ENCODE measurements at places on chromosomes 1 and 21.

DNA sequence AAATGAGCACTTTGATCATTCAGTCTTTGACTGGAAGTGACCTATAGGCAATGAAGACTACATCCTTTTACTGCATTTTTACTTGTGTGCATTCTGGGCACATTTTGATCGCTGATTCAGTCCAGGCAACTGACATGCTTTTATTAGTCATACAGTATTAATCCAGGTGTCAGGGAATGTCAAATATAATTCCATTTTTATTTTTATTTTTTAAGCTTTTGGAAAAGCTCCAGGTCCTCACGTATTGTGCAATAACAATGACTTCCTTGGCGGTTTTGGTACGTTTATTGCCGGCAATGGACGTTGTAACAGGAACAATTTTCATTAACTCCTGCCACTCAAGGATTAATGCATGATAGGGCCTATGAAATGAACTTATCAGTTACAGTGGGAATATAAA is 302.6 kb upstream of the PTBP2 start:
- DNase-seq = no peak

DNA sequence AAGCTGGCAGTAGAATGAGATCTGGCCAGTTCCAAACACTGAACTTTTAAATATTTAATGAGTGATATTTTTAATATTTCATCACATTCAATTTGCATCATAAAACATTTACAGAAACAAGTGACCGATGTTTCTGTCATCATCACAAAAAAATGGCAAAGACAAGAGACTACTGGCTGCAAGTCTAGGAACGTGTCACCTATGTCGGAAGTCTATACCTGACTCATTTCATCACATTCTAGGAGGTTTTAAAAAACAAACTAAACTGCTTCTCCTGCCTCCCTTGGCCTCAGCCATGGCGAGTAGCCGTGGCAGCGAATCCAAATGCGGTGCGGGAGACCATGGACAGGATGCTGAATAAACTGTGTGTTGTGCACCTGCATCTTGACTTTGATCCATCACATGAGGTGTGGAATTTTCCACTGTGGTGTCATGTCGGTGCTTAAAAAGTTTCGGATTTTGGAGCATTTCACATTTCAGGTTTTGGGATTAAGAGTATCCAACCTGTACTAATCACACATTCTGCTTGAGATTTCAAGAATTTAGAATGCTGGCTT is 43.1 kb downstream of the CLSTN1 start:
- no peak for DNase-seq

DNA sequence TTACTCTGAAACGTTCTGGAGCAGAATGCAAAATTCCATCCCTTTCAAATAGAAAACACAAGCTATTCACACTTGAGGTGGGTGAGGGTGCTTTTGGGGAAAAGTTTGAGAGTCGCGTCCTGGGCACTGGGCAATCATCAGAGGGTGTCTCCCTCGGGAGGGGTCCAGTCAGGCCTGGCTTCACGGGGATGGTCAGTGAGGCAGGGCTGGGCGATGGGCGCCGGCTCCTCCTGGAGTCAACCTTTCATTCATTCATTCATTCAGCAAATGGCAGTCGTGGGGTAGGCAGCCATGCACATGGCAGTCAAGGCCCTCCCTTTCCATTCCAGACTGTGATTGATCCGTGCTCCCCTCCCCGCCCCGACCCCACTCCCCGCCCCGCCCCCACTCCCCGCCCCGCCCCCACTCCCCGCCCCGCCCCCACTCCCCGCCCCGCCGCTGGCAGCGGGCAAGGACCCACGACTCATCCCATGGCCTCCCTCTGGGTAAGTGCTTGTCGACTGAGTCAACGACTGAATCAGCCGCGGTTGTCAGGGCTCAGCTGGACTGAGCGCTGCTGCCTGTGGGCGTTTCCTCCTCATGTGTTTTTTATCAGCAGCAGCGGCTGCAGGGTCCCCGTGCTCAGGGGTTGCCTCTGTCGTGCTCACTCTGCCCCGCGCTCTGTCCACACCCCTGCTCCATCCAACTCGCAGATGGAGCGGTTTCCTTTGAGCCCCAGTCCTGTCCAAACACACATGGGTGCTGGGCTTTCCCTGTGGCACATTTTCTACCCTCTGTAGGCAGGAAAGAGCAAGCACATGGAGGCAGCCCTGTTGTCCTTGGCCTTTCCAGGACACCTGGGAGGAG is 12.5 kb upstream of the SPSB1 start:
- DNase-seq = no peak

DNA sequence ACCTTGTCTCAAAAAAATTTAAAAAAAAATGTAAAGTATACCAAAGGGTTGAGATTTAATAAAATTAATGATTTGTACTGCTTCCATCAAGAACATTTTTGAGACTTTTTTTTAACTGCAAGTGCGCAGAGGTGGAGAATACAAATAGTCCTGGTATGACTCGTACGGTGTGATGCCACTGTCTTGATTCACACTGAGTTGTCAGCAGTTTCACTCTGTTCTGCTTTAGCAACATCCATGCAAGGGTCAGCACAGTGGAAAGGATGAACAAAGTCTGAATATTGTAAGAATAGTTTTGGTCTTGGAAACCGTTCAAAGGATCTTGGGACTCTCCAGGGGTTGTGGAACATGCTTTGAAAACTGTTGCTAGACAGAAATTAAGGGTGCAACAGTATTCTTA is 40.2 kb downstream of the EXO1 start:
- no peak for DNase-seq

GRCh38 chr1:161196521-161197451 is 2.1 kb downstream of the ADAMTS4 start:
- no peak for DNase-seq

GRCh38 chr1:203549309-203549708 is 55.4 kb downstream of the OPTC start:
- peak; percentile 72 for DNase-seq

- no peak for DNase-seq
These were observed 17.2 kb downstream of the UBE2Q1 start for GRCh38 chr1:154541231-154541630.

- DNase-seq = no peak
These were observed 77.6 kb downstream of the DUSP10 start for GRCh38 chr1:221664253-221664652.

GRCh38 chr1:84524590-84524989 is 18.2 kb upstream of the GNG5 start:
- DNase-seq = no peak

DNA sequence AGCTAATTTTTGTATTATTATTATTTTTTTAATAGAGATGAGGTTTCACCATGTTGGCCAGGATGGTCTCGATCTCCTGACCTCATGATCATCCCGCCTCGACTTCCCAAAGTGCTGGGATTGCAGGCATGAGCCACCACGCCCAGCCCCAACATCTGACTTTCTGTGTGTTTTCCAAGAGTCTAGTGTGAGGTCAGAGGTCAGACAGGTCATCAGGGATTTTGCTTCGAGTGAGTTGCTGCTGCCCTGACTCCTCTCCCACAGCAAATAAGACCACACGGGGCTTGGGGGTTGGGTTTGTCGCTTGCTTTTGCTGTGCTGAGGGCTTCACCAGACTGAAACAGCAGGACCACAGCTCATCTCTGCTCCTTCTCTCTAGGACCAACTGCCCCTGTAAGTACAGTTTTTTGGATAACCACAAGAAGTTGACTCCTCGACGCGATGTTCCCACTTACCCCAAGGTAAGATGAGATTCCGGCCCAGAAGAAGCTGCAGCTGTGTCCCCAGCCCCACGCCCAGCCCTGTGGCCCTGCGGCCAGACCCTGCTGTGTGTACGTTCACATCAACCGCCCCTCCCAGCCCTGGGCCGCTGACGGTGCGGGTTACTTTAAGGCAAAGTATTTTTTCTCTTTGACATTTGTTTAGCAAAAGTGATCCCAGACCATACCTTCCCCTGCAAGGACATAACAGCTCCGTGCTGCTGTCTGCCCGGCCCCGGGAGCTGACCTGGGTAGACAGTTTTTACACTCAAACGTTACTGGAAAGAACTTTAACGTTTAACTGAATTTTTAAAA is 97.5 kb downstream of the PDE9A start:
- DNase-seq = no peak

DNA sequence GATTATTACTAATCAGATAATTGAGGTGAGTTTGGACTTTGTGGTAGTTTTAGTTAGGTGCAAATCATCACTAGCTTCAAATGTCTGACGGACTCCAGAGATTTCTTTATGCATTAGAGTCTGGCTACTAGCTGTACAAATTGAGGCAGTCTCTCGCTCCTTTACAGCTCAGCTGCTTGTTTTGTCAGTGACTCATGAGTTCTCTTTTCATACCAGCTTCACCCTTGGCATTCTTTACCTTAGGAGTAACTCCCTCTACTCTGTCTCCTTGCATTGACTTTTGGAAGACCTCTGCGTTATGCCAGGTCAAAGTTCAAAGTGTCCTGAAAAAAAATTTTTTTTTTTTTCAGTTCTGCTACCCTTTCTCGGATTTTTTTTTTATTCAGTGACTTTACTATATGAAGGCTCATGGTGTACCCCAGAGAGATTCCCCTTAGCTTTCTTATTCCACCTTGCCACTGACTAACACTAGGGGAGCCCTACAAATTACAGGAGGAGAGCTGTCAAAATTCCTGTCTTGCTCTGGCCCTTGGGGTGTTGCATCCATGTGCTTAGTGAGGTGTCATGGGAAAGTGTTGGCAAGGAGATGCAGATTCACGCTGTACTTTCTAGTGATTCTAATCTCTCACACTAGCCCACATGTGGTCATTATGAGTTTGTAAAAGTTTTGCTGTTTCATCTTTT is 576.6 kb downstream of the ADGRL2 start:
- no peak for DNase-seq

GRCh38 chr21:19049567-19049966 is 646.0 kb upstream of the TMPRSS15 start:
- no peak for DNase-seq

GRCh38 chr1:181002582-181003172 is 20.0 kb downstream of the STX6 start:
- DNase-seq = no peak

GRCh38 chr1:108045460-108045859 is 80.5 kb upstream of the VAV3 start:
- DNase-seq = no peak

DNA sequence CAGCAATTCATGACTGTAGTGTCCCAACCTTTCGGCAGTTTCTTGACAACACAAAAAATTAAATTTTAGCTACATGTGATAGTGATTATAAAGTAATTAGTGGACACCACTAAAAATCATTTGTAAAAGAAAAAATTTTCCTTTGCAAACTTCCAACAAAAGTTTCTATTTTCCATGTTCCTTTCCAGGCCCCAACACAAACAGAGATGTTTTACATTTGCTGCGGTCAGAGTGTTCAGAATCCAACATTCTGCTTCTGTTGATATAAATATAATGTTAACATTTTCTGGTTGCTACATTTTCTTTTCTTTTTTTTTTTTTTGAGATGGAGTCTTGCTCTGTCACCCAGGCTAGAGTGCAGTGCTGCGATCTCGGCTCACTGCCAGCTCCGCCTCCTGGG is 54.9 kb upstream of the WLS start:
- DNase-seq = no peak

- no peak for DNase-seq
These were observed 57.9 kb upstream of the PDE9A start for GRCh38 chr21:42595283-42596187.

- no peak for DNase-seq
These were observed 58.4 kb downstream of the PLXNA2 start for GRCh38 chr1:208185801-208186231.

GRCh38 chr21:37231249-37231645 is 35.9 kb downstream of the VPS26C start:
- no peak for DNase-seq

- no peak for DNase-seq
These were observed 57.9 kb upstream of the IRF2BP2 start for GRCh38 chr1:234667600-234668576.

- no peak for DNase-seq
These were observed 64.8 kb upstream of the ZNF648 start for GRCh38 chr1:182126272-182126800.

DNA sequence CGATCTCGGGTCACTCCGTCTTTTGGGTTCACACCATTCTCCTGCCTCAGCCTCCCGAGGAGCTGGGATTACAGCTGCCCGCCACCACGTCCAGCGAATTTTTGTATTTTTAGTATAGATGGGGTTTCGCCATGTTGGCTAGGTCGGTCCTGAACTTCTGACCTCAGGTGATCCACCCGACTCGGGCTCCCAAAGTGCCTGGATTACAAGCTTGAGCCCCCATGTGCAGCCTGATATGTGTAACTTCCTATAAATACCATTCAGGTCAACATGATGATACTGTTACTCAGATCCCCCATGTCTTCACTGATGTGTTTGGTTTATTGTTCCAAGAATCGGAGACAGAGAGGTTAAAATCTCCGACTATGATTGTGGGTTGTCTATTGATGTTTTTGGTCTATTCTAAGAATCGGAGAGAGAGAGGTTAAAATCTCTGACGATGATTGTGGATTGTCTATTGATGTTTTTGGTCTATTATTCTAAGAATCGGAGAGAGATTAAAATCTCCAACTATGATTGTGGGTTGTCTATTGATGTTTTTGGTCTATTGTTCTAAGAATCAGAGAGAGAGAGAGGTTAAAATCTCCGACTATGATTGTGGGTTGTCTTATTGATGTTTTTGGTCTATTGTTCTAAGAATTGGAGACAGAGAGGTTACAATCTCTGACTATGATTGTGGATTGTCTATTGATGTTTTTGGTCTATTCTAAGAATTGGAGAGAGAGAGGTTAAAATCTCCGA is 17.0 kb downstream of the C1orf159 start:
- DNase-seq = no peak
